ENCODE measurements at places on chromosomes 4 and X.

- no peak for DNase-seq
These were observed 136.5 kb upstream of the SMIM31 start for GRCh38 chr4:164617426-164617825.

DNA sequence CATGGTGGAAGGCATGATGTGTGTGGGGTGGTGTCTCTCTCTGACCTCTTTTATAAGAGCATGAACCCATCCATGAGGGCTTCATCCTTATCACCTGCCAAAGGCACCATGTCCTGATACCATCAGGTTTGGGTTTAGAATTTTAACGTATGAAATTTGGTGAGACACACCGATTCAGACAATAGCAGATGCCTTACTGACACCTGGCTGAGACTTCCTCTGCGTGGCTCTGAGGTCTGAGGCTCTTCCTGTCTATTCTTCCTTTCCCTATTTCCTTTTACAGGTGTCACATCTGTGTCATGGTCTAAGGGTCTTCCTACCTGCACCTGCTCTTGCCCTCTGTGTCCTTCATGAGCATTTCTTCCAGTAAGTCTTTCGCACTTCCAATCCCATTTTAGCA is 320.7 kb upstream of the CLNK start:
- DNase-seq, result no peak

DNA sequence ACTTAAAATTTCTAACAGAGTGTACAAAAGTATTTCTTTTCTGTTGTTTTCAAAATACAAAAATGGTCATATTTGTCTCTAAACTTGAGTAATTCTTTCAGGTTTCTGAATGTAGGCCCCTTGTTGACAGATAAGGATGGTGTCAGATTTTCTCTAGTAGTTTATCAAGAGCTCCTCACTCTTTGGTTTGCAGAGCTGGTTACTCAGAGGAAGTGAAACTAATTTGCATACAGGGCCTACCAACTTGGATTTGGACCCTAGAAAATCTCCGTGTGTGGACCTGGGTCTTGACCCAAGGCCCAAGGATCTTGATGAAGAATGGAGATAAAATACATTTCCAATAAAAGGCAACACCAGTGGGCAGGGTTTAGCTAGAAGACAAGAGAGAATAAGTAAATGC is 433 bp upstream of the ADH6 start:
- DNase-seq, result no peak

DNA sequence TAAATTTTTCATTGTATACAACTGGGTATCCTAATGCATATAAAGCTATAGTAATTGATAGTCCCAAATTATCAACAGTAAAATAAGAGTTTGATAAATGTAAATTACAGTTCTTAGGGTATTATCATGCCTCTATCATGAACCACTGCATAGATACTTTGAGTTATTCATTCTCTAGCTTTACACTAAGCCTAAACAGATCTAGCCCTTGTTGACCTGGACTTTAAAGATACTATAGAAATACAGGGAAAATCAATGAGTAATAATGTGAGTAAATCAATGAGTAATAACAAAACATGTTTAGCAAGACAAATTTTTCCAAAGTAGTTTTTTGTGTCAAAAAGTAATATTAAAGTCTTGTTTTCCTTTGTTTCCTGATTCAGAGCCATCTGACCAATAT is 228.4 kb downstream of the SCFD2 start:
- no peak for DNase-seq

DNA sequence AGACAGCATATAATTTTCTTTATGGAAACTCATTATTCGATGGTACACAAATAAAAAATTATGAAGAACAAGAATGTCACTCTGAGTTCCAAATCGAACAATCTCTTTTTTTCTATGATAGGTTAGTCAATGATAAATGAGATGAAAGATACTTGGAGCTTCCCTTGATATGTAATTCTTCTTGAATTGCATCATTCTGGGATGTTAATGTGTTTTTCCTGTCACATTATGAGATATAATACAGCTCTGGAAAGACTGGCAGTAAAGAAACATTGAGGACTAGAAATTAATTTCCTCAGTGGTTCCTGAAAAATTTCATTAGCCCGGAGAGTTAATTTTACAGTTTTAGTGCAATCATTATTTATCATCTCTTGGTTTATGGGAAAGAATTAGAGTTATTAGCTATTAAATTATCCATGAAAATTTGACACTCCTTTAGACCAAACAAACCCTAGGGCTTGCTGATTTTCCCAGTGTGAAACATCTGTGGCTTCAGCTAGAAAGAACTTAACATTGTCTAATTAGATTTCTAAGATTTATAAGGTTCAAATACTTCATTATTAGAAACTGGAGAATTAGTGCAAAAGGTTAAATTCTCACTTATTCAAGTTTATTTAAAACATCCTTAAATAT is 1546.6 kb upstream of the TENM3 start:
- no peak for DNase-seq

- DNase-seq, result no peak
These were observed 104.5 kb upstream of the GATB start for GRCh38 chr4:151865312-151865711.

- DNase-seq, result no peak
These were observed 77.9 kb downstream of the JAKMIP1 start for GRCh38 chr4:6122496-6122895.

DNA sequence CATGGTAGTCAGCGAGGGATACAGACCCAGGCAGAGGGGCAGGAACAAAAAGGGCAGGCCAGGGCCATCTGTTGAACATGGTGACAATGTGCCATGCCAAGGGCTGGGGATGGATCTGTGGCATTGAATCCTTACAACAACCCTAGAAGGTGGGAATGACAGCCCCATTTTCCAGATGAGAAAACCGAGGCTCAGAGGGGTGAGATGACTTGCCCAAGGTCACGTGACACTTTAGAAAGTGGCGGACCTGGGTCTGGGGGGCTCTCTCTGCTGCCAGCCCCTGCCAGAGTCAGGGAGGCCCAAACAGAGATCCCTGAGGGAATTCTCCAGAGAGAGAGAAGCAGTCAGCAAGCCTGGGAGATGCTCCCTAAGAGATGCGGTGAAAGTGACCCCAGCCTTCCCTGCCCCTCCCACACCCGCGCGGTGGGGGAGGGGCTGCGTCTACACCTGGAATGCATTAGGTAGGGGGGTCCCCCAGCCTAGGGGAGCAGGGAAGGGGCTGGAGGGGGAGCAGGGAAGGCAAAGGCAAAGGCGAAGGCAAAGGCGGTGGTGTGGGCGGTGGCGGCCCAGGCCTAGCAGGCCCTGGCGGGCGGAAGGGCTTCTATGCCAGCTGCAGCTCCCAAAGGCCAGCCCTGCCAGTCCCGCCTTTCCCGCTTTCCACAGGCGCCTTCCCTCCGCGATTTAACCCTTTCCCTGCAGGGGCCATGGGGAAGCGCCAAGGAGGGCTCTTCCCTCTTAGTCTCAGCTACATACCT is 13.0 kb downstream of the FGD1 start:
- no peak for DNase-seq

Data from activated T-cell treated with anti-CD3 and anti-CD28 coated beads, Interleukin-2, amount 50 U/mL, for 4 hours (primary cell).